Fibroblast of skin of scalp (primary cell): ENCODE measurements at places on chromosomes 4 and X.

DNA sequence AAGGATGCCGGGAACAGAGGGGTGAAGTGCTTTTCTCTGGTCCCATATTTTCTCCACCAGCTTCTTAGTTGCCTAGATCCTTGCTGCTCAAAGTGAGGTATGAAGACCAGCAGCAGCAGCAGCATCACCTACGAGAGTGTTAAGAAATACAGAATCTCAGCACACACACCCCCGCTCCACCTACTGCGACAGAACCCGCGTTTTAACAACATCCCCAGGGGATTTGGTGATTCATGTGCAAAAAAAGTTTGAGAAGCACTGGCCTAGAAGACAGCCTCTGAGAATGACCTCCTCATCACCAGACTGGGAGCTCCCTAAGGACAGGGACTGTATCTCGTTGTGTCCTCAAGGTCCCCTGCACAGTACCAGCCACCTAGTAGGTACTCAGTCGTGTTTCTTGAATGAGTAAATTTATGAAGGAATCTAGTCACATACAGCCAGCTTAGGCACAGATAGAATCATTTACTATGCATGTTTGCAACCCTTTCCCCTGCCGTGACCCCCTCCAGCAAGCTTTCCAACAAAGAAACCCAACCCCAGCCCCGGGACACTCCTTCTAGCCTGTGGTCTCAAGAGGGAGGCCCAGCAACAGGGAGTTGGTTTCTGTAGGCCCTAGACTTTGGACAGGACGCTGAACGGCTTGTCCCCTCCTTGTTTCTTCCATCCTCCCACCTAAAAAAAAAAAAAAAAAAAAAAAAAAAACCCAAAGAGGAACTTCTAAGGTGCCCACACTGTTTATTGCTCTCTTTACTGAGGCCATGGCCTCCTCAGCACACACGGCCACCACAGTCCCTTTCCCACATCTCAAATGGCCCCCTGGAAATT lies 21.5 kb downstream of the RTL5 start:
- peak; percentile 51 for DNase-seq

GRCh38 chr4:32631831-32632230 lies 1911.7 kb downstream of the PCDH7 start:
- DNase-seq = no peak

DNA sequence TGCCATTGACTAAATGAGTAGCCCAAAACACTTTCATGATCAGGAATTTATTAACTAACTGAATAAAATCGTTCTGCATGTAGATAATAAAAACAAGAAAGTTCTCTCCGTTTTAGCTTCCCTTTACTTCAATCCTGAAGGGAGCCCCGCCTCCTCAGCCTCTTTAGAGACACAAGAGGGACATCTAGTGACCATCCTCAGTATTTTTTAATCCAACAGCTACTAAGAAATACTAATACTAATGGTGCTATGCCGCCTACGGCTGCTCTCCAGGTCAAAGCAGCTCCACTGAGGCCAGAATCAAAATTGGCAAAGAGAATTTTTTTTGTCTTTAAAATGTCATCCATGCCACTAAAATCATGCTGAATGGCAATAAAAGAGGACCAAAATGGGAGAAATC lies 3.2 kb upstream of the PCDH19 start:
- DNase-seq = peak; percentile 64

DNA sequence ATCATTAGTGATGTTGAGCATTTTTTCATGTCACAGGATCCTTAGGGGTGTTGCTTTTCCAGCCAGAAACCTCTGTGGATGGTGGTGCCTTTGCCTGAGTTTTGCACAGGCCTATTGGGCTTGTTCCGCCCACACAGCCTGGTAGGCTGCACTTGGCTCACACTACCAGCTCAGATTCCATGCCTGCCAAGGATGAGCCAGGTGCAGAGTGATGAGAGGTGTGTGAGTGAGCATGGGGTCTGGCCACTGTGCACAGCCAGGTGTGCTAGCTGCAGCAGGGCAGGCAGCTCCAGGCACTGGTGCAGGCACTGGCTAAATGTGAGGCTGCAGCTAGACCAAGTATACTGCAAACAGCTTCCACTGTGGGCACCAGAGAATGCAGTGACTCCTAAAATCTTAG lies 341.6 kb downstream of the FSTL5 start:
- DNase-seq = no peak

DNA sequence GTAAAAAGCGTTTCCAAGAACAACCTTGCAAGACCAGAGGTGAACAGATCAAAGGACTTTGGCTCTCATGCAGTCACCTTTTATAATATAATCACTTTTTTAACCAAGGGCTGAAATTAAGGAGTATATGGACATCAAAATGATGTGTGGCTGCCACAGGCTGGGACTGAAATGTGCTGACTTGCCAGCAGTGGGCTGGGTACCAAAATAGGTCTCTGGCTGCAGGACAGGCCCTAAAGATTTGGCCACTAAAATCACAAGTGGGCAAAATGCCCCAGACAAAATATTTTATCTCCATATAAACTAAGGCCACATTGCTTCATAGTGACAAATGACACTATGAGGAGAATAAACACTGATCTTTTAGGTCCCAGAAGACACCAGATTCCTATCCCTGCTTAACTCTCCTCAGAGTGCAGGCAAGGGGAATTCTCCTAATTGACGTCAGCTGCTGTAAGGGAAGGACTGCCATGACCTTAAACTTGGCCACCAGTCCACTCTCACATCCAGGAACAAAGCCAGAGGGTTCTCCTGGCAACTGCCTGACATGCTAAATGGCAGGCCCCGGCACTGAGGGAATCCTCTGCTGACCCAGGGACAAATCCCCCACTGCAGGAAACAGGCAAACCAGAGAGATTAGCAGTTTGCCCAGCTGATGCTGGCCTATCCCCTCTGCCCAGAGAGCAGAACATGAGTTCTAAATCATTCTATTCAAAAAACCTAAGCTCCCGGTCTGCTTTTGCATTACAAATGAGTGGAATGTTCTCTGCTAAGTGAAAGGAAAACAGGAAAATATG lies 155.8 kb downstream of the PPP3CA start:
- DNase-seq = peak; percentile 62
